Activated CD8-positive, alpha-beta memory T cell treated with anti-CD3 and anti-CD28 coated beads for 24 hours (primary cell): ENCODE measurements at places on chromosomes 1 and 21.

DNA sequence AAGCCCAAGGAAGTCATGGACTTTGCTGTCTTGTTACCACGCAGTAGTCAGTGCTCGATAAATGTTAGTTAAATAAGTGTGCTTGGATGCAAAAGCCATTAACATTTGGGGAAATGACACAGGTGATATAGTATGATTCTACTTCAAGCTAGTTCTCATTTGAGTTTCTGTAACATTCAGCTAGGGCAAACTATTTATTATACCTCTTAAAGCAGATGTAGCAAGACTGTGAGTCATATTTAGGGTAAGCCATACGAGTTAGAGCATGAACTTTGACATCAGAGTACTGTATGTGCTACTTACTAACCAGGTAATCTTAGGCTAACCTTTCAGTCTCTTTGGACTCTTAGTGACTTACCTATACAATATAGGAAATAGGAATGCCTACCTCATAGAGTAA lies 21.0 kb downstream of the CLCA4 start:
- no peak for DNase-seq

DNA sequence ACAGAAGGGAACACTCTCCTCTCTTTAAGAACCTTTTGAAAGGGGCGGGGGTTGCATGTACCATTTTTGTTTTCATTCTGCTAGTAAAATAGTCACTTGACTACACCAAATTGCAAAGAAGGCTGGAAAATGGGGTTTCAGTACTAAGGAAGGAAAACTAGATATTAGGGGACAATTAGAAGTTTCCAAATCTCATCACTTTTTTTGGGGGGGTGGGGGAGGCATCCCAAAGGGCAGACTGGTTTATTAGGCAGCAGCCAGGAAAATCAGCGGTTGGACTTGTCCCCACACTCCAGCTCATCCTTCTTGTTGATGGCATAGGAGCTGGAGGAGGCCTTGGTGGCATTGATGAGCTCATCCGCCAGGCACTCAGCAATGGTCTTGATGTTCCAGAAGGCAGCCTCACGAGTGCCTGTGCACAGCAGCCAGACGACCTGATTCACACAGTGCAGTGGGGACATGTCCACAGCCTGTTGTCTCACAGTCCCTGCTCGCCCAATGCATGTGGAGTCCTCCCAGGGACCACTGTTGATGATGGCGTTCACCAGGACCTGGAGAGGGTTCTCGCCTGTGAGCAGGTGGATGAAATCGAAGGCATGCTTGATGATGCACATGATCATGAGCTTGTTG lies 1.7 kb upstream of the TMEM50B start:
- peak; percentile 52 for DNase-seq

GRCh38 chr1:13801232-13801631 lies 101.2 kb downstream of the PRDM2 start:
- no peak for DNase-seq

- no peak for DNase-seq
Observed at GRCh38 chr1:118944546-118944945, 43.6 kb downstream of the TBX15 start.

DNA sequence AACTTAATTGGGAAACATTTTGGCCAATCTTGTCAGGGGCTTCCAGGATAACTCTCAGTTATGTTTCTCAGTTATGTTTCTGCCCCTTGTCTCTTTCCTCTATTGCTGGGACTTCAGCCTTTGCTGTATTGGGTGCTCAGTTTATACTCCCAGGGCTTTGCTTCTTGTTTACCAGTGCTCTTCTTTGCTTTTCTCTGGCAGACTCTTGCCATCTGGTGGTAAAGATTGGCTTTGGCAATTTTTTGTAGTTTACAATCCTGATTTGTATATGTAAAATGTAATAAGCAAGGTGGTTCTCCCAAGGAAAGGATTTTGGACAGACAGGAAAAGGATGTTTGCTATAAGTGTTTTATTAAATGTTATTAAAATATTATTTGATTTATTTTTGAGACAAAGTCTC lies 37.9 kb downstream of the FABP3 start:
- no peak for DNase-seq

DNA sequence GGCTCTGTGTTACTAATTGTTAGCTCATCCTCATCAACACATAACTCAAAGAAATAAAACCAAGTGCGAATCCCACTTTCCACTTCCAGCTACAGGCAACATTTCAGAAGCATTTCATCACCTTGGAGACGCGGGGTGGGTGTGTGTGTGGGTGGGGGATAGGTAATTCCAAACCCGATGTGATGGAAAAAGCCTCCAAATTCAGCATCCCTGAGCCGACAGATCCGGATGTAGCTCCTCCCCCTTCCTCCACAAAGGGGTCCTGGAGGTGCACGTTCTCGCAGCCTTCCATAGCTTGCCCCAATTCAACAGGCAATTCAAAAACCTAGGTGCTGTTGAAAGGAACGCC lies 486 bp downstream of the HSPA13 start:
- no peak for DNase-seq

GRCh38 chr1:19033515-19033839 lies 77.0 kb upstream of the IFFO2 start:
- no peak for DNase-seq

- no peak for DNase-seq
Observed at GRCh38 chr21:46442938-46443337, 15.8 kb upstream of the DIP2A start.

DNA sequence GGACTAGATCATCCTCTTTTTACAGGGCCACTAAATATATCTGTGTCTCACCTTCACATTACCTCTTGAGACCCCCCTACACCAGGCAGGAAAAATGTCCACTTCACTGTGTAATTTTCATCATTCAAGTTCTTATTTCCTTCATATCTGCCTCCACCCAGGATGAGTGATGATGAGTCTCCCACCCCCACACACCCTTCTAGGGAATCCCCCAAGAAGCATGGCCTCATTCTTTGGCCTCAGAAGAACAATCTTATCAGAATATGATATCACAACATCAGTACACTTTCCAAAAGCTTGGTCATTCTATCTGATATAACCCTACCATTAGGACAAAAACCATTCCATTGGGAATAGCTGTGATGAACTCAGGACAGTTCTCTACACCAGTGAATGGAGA lies 170.3 kb upstream of the DUSP10 start:
- DNase-seq: no peak

DNA sequence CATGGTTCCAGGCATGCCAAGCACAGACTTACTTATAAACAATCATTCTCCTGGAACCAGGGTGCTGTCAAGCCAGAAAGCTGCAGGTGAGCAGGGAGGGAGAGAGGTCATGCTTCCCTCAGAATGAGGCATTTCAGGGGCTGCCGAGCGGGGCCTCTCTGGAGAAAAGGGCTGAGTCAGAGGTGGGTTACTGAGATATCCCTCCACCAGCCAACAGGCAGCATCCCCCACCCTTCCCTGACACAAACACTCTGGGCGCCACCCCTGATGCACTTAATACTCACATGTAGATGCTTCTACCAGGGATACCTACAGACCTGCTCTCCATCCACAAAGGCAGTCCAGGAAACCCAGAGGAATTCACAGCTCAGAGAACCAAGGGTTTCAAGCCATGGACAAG lies 13.1 kb downstream of the STK40 start:
- DNase-seq: no peak

DNA sequence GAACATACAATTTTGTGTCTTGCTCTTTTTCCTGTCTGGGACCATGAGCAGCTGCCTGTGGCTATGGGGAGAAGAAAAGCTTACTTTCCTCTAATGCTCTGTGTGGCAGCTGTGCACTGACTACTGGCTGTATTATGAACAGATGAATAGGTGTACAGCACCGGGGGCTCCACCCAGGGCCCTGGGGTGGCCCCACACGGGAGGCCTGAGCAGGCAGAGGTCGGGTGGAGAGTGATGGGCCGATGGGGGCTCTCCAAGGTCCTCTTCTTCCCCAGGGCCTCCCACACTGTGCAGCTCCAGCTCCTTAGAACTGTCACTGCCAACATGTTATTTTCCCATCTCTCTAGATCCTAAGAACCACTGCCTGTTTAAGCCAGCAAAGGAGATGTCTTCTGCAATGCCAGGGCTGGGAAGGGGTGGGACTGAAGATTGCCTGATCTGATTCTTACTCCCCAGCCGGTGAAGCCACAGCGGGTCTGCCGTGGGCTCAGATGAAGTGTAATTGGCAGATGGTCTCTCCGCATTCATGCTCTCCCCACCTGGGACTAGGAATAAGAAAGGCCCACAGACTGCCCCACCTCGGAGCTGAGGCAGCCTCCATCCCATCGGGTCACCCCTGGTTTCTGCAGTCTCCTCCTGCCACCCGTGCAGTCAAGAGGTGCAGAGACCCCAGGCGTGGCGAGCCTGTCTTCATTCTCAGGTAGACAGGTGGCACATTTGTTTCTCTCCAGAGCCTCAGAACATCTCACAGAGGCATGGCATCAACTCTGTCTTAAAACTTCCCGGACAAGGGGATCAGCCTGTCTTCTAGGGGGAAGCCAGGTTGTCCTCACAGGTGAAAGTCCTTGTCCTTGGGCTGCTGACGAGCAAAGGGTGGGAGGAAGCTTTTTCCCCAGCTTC lies 186.5 kb upstream of the GALNT2 start:
- DNase-seq: peak; percentile 40

DNA sequence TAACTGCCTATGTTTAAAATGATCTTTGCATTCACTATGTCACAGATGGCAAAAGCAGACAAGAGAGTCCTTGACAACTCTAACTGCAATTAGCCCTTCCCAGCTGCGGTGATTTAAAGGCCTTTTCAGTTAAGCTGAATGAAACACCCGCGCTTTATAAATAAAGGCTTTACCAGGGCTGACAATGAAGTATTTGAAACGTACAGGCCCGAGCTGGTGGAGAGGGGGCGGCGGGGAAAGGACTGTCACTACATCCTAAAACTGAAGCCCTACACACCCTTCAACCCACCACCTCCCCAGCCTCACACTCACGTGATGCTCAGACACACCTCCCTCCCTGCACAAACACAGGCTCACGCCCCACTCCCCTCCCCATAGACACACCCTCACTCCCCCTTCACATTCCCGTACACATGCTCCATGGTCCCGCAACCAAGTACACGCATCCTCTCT lies 45.5 kb downstream of the GRIK3 start:
- no peak for DNase-seq

GRCh38 chr1:53559854-53560580 lies 100.8 kb downstream of the DMRTB1 start:
- DNase-seq: no peak

DNA sequence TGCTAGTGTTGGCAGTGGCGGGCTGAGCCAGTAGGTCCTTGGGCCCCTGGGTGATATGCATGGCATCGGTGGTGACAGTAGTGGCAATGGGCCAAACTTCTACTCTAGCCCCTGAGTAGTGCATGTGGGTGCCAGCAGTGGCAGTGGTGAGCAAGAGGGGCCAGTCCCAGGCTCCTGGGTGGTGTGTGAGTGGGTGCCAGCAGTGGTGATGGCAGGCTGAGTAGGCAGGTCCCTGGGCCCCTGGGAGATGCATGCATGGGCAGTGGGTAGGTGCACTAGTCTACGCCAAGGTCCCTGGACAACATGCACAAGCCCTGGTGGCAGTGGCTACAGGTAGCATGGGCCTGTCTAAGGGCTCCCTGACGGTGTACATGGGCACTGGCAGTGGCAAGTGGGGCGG lies 24.6 kb upstream of the TTC22 start:
- no peak for DNase-seq

- DNase-seq: no peak
Observed at GRCh38 chr1:39540504-39541031, 36.0 kb downstream of the PABPC4 start.

DNA sequence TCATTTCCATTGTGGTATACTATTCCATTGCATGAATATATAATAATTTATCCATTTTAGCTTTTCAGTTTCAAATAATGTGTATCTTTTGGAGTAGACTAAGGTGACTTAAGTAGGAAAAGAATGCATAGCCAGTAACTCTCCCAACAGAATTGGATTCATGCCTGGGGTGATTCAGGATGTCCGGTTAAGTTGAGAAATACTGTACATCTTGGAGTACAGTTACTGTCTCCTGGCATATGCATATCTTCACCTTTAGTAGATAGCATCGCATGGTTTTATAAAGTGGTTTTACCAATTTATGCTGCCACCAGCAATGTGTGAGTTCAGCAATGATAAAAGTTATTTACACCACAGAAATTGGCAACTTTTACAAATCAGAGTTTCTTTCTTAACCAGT lies 18.6 kb upstream of the SLC6A9 start:
- DNase-seq: no peak

GRCh38 chr1:934991-935750 lies 11.4 kb downstream of the SAMD11 start:
- no peak for DNase-seq
